ENCODE measurements at places on chromosomes 16 and 17. TPM values are rescaled to one million over a fixed set of nuclear protein-coding genes. Genes with fewer than 3 reads are reported as not detected.

Gene KRT33B
- total RNA-seq = not detected

Gene TMEM100
- 0.78 TPM for total RNA-seq

Gene PERCC1
- total RNA-seq = not detected

Gene ST6GALNAC1
- total RNA-seq = 0.25 TPM

Gene NPIPA5
- total RNA-seq = 3.7 TPM

DNA sequence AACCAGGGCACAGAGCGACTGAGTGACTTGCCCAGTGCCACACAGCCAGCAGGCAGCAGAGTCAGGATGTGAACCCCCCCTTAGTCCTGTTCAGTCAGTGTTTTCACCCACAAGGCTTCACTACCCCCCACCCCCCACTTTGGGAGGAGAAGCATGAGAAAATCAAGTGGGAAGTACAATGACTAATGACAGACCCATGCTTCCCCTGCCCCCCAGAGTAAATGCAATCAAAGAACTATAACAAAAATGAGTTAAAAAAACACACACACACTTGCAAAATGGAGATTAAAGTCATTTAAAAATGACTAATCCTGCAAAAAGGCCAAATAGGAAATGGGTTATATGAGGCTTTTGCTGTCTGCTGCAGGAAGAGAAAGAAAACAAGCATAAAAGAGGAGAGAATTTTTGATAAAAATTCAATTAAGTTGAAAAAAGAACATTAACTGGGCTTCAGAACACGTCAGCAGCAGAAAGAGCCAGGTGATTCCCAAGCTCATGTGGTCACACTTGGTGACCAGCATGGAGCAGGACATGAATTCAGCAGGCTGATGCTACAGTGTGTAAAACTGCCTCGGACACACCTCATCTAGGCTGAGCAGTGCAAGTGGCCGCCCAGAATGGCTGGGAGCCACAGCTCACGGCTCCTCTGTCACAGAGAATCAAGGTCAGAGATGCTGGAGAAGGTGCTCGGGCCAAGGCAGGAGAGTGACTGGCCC, 212.3 kb downstream of the ZNF423 start:
- no peak for DNase-seq

DNA sequence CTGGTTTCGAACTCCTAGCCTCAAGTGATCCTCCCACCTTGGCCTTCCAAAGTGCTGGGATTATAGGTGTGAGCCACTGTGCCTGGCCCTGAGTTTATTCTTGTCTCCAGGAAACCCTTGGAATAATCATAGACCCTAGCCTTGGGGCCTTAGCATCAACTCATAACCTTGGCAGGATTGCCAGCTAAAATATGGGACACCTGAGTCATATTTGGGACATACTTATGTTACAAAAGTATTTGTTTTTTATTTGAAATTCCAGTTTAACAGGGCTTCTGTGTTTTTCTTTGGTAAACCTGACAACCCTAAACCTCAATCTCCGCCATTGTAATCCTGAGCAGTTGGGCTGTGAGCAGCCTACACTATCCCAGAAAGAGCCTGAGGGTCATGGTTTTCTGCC, 28.6 kb upstream of the TNS4 start:
- peak; percentile 15 for DNase-seq

DNA sequence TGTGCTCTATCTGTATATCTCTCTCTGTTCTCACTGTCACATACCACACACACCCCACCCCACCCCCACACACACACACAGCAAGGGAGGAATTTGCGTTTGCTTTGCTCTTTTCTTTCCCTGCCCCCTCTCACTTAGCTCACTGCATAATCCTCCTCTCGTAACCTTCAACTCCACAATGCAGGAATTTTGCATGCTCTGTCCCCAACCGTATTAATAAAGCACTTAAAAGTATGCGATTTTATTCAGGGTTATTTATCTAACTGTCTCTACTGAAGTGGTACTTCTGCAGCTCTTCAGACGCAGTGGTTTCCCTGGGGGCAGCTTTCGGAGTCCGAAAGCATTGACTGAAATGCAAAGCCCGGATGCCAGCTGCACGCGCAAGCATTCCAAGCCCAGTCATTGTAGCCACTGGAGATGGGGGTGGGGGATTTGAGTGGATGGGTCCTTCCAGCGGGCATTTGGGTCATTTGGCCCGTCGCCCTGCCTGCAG, 105.4 kb upstream of the RBFOX1 start:
- peak; percentile 78 for DNase-seq

GRCh38 chr17:54945231-54945630, 23.2 kb downstream of the COX11 start:
- no peak for DNase-seq

DNA sequence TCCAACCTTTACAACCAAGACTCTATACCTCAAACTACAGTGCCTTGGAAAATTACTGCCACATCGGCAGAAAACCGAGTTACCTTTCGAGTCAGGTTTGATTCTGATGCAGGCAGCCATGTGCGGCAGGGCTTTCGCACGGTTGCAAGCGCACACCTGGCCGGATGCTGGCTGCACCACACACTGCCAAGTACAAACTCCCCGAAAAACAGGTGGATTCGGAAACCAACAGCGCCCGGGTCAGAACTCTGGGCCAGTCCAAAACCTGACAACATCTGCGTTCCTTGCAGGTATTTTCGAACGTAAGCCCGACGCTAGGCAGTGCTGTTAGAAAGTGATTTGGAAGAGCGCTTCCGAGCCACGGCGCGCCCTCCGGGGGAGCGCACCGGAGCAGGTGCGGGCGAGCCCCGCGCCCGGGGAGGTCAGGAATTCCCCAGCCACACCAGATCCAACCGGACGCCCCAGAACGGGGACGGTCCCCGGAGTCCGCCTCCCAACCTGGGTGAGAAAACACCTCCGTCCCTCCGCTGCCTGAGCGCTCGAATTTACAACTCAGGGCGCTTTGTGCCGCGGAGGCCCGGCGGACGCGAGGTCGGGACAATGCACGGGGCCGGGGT, 1.2 kb downstream of the USP7 start:
- peak; percentile 71 for DNase-seq

DNA sequence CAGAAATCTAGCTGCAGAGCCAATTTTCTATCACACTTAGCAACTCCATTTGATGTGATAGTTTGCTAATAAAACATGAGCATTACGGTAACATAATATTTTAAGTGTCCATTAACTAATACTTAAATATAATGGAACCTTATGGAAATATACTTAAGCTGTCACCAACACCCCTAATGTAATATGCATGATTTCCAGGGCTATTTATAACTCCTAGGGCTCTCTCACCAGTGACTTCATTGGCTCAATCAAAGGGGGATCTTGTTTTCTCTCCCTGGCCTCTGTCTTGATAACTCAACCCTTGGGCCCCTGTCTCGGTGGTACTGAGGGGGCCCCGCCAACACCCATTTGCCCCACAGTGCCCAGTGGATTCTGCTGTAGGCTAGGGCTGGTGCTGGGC, 170.4 kb downstream of the SALL1 start:
- DNase-seq = no peak

- peak; percentile 84 for DNase-seq
Measured at GRCh38 chr16:5412731-5413130, 315.1 kb upstream of the EEF2KMT start.

- DNase-seq = peak; percentile 73
Measured at GRCh38 chr16:74026373-74027281, 270.0 kb upstream of the PSMD7 start.

DNA sequence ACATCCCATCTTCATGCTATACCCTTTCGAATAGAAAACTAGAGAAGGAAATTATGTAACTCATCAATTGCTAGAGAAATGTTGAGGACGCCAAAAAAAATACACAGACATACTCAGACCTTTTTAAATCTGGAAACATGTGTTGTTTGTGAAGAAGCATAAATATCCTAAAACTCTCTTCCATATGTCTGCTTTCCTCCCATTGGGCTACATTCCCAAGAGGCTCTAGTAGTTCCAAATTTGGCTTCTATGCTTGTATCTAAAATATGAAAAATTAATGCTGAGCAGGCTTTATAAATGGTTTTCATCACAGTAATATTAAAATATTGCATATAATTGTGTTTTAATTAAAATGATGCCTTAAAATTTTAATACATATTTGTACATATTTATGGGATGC, 297.9 kb upstream of the PSMD7 start:
- DNase-seq = no peak

GRCh38 chr16:12971241-12971640, 69.8 kb downstream of the SHISA9 start:
- peak; percentile 56 for DNase-seq

- DNase-seq = peak; percentile 65
Measured at GRCh38 chr17:5631958-5632590, 47.8 kb upstream of the NLRP1 start.

DNA sequence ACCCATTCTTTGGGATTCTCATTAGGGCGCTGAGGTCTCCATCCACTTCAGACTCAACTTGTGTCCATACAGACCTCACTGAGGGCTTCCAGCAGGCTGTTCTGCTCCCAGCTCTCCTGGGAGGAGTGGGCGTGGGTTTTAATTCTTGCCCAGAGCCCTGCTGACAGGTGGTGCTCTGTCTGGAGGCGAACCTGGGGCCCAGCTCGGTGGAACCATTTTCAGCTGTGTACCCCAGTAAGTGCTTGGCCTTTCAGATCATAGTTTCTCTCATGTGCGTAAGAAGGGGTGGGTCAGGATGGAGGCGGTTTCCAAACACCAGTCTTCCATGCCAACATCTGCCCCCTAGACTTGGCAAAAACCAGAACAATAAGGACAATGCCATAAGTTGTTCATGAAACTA, 21.4 kb upstream of the NKD1 start:
- peak; percentile 11 for DNase-seq

DNA sequence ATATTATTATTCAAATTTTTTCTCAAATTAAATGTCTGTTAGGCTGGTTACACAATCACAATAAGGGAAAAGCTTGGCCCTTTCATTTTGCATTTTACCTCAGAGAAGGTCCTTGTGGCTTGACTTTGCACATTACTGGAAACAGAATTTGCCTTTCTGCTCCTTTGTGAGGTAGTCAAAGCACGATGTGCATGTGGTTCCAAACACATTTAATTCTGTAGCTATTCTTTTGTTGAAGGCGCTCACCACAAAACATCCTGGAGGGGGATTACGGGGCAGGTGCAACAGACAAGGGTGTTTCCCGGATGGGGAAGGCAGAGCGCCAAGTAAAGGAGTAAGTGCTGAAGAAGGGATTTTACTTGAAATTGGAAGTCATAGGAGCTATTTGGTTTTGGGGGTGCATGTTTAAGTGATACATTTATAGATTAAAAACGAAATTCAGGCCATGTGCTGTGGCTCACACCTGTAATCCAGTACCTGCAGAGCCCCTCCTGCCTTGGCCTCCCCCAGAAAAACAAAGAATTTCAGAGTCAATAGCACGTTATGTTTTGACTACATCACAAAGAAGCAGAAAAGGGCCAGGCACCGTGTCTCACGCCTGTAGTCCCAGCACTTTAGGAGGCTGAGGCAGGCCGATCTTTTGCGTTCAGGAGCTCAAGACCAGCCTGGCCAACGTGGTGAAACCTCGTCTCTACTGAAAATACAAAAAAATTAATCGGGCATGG, 31.2 kb upstream of the TENT4B start:
- DNase-seq = no peak

DNA sequence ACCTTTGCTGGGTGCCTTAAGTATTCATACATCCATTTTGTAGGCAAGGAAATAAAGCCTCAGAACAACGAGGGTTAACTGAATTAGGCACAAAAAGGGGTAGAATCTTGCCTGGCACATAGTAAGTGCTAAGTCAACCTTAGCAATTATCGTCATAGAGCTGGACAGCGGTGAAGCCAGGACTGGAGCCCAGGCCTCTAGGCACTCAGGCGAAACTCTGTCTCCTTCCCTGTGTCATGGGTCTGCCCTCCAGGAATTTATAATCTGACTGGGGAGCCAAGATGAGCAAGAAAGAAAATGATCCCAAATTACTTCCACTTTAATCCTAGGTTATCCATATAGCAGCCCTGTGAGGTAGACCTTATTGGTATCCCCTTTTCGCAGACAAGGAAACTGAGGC, 61.4 kb downstream of the KATNIP start:
- DNase-seq = no peak

GRCh38 chr16:84678541-84678940, 21.3 kb upstream of the USP10 start:
- DNase-seq = no peak
